ENCODE measurements at places on chromosomes 7 and 10.

DNA sequence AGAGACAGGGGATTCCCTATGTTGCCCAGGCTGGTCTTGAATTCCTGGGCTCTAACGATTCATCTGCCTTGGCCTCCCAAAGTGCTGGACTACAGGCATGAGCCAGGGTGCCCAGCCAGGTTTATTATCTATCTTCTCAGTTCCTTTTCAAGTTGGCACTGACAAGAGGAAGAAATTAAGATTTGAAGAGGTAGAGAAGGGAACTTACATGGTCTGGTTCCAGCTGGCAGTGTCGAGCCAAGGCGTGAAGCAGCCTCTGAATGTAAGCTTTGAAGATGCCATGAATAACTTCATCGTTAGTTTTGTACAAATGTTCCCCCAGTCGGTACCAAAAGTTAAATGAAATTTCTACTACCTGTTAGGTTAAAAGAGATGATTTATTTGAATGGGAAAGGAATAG, 57.7 kb downstream of the TNPO3 start:
- DNase-seq, result no peak

- no peak for DNase-seq
Measured at GRCh38 chr10:33139181-33139646, 181.2 kb upstream of the ITGB1 start.

DNA sequence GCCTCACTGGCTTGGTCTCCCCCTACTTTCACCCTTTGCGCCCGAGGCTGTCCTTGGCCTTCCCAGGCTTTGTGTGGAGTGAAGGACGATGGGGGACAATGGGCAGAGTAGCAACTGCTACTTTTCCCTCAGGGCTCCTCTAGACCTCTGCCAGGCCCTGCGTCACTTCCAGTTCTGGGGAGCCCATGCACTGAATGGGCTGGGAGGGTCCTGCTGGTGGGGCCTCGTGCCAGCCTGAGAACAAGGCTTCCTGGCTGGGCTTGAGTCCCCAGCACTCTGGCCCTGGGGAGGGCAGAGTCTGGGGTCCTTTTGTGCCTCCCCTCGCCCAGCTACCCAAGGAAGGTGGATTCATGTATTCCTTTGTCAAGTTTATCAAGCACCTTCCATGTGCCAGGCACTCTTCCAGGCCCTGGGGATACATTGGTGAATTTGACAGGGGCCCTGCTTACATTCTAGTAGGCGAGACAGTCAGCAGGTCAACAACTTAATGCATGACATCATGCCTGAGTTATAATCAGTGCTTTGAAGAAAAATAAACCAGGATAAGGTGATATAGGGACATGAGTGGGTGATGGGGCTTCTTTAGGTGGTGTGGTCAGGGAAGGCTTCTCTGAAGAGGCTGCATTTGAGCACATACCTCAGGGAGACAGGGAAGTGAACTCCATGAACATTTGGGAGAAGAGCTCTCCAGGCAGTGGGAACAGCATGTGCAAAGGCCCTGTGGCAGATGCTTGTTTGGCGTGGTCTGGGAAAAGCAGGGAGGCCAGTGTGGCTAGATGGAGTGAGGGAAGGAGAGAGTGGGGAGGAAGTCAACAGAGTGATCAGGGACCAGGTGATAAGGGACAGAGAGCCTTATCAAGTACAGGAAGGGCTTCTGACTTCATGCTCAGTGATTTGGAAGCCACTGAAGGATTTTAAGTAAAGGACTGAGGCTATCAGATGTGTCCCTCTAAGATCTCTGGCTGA, 14.1 kb downstream of the ZMIZ1 start:
- DNase-seq, result no peak

DNA sequence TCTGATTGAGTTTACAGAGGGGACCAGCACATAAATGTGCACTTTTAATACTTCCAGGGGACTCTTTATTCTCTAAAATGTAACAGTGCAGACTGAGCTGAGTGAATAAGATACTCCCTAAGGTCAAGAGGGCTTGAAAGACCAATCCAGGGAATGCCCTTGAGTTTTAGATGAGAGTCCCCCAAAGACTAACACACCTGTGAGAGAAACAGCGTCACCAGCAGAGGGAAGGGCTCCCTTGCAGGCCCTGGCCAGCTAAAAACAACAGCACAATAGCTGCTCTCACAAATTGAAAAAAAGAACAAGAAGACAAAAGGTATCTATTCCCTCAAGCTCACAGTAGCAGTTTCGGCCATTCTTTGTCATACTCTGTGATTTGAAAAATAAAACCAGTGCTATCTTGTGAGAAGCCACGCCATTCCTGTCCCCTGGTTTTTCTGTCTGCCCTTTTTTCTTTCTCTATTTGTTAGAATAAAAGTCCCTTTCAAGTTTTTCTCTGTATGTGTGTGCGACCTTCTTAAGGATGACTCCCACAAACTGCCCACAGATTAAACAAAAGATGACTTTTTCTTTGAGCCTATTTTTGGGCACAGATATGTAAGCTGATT, 230.4 kb upstream of the BMPER start:
- no peak for DNase-seq

DNA sequence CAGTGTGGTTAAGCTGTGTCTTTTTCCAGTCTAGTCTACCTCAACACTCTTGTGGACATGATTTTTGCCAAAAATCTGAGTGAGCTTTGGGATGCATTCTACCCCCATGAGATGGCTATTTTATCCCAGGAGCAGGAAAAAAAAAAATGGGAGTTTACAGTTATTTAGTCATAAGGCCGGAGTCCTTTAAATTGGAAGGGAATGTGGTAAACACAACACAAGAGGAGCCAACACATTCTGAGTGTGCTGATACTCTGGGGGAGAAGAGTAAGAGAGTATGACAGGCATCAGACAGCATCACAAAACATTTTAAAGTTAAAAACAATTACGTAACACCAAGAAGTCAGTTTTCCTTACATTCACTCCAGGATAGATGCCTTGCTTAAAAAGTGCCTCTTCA, 46.1 kb downstream of the C1GALT1 start:
- no peak for DNase-seq

GRCh38 chr7:92944633-92945032, 108.3 kb upstream of the CDK6 start:
- no peak for DNase-seq

GRCh38 chr10:102645388-102645740, 1.1 kb downstream of the TRIM8 start:
- DNase-seq, result no peak

GRCh38 chr7:134448356-134449229, 10.3 kb downstream of the AKR1B1 start:
- no peak for DNase-seq

- DNase-seq, result no peak
Measured at GRCh38 chr10:93452143-93452542, 30.0 kb downstream of the MYOF start.

GRCh38 chr10:34647875-34648865, 166.9 kb downstream of the PARD3 start:
- DNase-seq, result no peak

- DNase-seq, result no peak
Measured at GRCh38 chr10:7184660-7185366, 226.0 kb downstream of the SFMBT2 start.

DNA sequence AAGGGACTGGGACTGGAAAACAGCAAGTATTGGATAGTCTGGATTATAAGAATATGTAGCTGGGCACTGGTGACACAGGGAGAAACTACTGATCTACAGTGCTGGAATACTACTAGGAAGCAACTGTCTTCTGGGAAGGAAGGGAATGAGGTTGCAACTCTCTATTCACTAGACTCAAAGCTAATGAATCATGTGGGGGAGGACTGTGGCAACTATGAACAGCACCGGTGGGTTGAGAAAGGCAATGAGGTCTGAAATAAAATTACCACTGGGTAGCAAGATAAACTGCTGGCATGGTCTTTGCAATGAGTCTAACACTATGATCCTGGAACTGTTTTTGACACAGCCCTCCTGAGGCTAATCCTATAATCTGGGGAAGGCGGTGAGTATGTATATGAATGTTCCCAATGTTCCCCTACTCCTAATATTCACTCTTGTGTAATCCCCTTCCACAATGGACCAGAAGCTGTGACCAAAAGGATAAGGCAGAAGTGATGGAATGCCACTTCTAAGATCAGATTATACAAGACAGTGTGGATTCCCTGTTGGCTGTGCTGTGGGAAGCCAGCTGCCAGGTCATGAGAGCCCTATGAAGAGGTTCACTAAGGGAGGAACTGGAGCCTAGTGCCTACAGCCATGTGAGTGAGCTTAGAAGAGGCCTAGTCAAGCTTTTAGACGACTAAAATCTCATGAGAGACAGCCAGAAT, 101.3 kb upstream of the DNAJB12 start:
- DNase-seq, result no peak

DNA sequence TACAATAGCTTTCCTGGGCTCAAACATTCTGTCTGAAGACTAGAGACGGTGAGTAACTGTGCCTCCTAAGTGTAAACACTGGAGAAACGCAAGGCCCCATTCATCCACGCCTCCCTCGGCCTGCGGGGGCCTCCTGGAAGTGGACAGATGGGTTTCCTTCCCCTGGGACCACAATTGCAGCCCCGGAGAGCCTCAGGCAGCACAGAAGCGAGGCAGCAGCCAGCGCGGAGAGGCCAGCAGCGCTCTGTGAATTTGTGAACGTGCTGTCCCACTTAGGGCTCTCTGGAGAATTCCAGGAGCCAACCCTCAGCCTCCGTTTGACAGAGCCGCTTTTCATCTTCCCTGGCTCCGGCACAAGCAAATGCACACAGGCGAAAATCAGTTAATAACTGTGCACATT, 23.2 kb upstream of the CALN1 start:
- no peak for DNase-seq

DNA sequence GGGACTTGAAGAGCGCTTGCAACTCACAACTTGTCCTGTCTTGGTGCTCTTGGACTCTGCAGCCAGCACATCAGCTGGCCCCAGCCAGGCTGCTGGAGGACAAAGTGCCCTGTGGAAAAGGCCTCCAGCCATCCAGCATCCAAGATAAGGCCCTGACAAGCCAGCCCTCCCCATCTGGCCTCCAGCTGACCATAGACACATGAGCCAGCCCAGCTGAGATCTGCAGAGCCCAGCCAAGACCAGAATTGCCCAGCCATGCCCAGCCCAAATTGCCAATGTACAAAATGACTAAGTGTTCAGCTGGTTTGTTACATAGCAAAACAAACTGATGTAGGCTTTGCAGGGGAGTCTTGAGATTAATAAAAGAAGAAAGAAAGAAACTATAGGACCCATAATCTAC, 36.0 kb upstream of the FRMD4A start:
- DNase-seq, result no peak

GRCh38 chr10:68997211-68997610, 8.6 kb downstream of the KIFBP start:
- no peak for DNase-seq

DNA sequence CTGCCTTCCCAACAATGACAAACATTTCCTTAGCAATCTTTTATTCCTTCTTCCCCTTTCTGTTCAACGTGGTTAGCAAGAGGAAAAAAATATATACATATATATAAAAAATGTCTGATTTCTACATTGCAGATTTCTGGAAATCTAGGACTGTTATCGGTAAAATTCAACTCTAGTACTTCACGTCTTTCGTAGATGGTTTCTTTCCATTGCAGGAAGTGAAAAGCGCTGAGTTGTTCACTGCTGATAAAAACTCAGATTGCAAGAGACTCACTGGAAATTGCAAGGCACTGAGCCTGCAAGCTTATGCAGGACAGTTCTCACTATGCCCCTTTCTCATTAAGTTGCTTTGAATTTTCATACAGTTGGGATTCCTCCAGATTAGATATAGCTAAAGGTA, 23.9 kb downstream of the KIN start:
- DNase-seq, result no peak

DNA sequence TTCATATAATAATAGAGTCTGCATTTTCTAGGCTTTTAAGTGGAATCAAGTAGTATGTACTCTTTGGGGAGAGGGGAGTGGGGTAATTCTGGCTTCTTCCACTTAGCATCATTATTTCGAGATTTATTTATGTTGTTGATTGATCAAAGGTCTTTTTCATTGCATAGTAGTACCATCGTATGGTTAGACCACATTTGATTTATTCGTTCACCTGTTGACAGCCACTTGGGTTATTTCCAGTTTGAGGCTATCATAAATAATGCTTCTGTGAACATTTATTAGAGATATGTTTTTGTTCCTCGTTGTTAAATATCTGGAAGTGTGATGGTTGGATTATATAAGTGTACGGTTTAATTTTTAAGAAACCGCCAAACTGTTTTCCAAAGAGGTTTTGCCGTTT, 52.8 kb downstream of the AHCYL2 start:
- DNase-seq, result no peak

GRCh38 chr7:7812112-7812511, 93.7 kb upstream of the RPA3 start:
- no peak for DNase-seq

- DNase-seq, result no peak
Measured at GRCh38 chr7:69963393-69963792, 365.1 kb downstream of the AUTS2 start.

DNA sequence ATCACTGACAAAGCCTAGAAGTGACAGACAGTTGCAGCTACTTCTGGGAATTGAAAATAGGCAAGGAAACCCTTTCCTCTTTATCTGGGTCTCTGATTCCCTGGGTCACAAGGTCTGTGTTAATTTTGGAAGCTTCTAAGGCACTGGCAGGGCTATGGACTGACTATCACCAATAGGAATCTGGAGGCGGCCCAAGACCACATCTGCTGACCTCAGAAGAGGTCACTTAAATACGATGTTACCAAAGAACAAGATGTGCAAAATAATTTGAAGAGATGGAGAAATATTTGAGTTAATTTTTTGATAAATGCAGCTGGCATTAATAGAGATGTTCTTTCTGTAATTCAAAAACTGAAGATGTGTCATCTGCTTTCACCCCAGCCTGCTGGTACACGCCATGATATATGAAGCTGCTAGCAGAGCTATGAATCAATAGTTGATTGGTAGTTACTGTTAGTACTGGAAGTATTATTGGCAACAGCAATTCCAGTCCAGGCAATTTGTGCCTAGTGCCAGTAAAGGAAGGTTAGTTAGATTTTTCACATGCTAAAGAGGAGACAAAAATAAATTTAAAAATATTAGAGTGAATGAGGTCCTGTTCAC, 5.5 kb upstream of the STEAP4 start:
- DNase-seq, result no peak

GRCh38 chr7:18860221-18860620, 257.2 kb downstream of the TWIST1 start:
- no peak for DNase-seq
